Activated effector memory CD4-positive, alpha-beta T cell treated with Interleukin-2 at 50 U/mL for 16 hours (primary cell): ENCODE measurements at places on chromosomes 12 and 14.

GRCh38 chr14:62289471-62289870, 527.3 kb downstream of the SNAPC1 start:
- DNase-seq = no peak

DNA sequence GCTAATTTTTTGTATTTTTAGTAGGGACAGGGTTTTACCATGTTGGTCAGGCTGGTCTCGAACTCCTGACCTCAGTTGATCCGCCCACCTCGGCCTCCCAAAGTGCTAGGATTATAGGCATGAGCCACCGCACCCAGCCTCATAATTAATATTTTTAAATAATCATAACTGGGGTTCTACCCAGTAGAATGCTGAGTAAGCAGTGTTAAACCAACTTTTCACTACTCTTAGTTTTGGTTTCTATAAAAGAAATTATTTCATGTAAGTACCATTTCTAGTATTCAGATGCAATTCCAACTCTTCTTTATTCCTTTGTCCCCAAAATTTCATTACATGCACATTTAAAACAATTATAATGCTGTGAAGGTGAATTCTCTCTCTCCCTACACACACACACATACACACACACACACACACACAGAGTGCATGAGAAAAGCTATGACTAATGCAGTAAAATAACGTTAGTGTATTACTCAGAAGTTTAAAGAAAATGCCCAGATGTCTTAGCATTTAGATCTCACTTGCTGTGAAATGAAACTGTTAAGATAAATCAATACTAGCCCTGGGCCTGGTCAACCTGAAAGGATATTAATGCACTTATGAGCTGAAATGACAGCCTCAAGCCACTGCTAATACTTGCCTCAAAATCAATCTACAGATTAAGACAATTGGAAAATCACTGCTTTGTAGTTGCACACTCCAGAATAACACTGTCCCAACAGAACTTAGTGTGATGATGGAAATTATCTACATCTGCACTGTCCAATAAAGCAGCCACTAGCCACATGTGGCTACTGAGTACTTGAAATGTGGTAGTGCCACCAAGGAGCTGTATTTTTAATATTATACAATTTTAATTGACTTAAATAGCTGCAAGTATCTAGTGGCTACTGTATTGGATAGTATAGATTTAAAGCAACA, 36.0 kb downstream of the PTPN21 start:
- DNase-seq = no peak

GRCh38 chr12:112096667-112097066, 11.9 kb downstream of the NAA25 start:
- no peak for DNase-seq

GRCh38 chr12:93661021-93661420, 16.2 kb upstream of the CRADD start:
- no peak for DNase-seq

GRCh38 chr12:40565029-40565633, 127.1 kb upstream of the CNTN1 start:
- no peak for DNase-seq

- no peak for DNase-seq
Measured at GRCh38 chr12:92912672-92913071, 16.4 kb downstream of the EEA1 start.

DNA sequence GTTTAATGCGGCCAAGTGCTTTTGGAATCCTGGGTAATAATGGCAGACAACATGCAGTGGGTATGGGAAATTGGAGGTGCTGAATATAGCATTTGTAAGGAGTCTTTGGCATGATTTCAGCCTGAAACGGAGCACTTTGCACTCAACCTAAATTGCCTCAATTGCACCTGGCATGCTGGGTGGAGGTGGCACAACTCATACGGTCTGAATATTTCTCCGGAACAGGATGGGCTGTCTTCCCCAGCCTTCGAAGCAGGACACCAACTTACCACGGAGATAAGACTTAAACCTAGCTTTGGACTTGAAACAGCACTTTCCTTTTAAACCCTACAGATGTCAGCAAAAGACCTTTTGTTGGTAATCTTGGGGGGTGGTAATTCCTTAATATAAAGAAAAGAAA, 153.7 kb upstream of the SRRM4 start:
- DNase-seq = no peak

GRCh38 chr12:19338405-19338804, 100.9 kb upstream of the AEBP2 start:
- no peak for DNase-seq

GRCh38 chr14:103555559-103556337, 6.7 kb downstream of the BAG5 start:
- no peak for DNase-seq

- no peak for DNase-seq
Measured at GRCh38 chr14:59918824-59919569, 947 bp upstream of the LRRC9 start.

GRCh38 chr12:121946313-121947025, 28.1 kb downstream of the CFAP251 start:
- DNase-seq = no peak

GRCh38 chr12:2963760-2964292, 4.6 kb downstream of the TEAD4 start:
- DNase-seq = no peak

- DNase-seq = no peak
Measured at GRCh38 chr14:99363616-99364290, 91.8 kb upstream of the BCL11B start.

- DNase-seq = no peak
Measured at GRCh38 chr12:52444647-52445595, 7.0 kb downstream of the KRT6B start.

GRCh38 chr12:65685514-65685913, 138.8 kb upstream of the HMGA2 start:
- DNase-seq = no peak
